SJSA1 (cell line): ENCODE measurements at places on chromosomes 3 and 15.
A peak's percentile ranks its signal among the peaks of the same experiment; 100 is the strongest.

GRCh38 chr3:25339225-25339624, 88.8 kb upstream of the RARB start:
- no peak overlapping the region for H3K27ac ChIP-seq
- H3K4me1 ChIP-seq = peaks cover 13% of the 10 kb centered on the region
- no peak overlapping the region for H3K4me3 ChIP-seq
- no peaks in the 10 kb centered on the region for H3K27me3 ChIP-seq
- no peak for DNase-seq

- peak overlapping the region; percentile 39 for H3K4me3 ChIP-seq
- peak; percentile 39 for DNase-seq
- peaks cover 64% of the 10 kb centered on the region for H3K27me3 ChIP-seq
Observed at GRCh38 chr3:98732286-98733052, 30.7 kb upstream of the ST3GAL6 start.

- peaks cover 10% of the 10 kb centered on the region for H3K4me1 ChIP-seq
- no peak for DNase-seq
- H3K27me3 ChIP-seq = peaks cover 46% of the 10 kb centered on the region
- H3K36me3 ChIP-seq = no peaks in the 10 kb centered on the region
- H3K27ac ChIP-seq = no peak overlapping the region
- H3K4me3 ChIP-seq = no peak overlapping the region
Observed at GRCh38 chr15:68580883-68581155, 2.0 kb downstream of the CORO2B start.

DNA sequence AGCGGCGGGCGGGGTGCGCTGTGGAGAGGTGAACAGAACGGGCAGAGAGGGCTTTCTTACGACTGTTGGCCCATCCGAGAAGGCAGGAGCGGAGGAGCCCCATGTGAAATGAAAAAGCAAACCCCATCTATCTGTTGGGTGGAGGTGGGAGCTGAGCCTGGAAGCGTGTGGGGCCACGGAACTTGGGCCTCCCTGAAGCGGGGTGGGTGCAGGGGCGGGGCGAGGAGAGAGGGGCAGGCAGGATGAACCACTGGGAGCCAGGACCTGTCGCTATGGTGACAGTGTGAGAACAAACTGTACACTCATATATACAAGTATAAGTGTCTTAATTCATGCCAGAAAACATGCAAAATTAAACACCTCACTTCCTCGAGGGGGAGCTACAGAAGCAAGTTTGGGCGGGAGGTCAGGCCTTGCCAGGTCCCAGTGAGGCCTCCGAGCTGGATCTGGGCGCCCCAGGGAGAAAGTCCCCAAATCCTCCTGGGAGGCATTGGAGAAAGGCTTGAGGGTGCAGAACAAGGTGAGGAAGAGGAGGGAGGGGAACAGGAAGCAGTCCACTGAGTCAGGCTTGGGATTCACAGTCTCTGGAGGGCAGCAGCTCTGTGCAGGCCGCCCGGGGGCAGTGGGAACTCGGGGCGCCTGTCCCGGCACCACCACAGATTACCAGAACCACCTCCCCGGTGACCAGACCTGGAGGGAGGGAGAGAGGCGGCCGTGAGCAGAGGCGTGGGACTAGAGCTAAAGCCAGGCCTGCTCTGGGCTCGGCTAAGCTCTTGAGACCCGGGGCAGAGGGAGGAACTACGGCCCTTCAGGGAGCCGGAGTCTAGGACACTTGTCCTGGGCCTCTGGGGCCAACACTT, 34.8 kb downstream of the RBPMS2 start:
- no peak overlapping the region for H3K4me3 ChIP-seq
- H3K4me1 ChIP-seq = no peaks in the 10 kb centered on the region
- DNase-seq = no peak

DNA sequence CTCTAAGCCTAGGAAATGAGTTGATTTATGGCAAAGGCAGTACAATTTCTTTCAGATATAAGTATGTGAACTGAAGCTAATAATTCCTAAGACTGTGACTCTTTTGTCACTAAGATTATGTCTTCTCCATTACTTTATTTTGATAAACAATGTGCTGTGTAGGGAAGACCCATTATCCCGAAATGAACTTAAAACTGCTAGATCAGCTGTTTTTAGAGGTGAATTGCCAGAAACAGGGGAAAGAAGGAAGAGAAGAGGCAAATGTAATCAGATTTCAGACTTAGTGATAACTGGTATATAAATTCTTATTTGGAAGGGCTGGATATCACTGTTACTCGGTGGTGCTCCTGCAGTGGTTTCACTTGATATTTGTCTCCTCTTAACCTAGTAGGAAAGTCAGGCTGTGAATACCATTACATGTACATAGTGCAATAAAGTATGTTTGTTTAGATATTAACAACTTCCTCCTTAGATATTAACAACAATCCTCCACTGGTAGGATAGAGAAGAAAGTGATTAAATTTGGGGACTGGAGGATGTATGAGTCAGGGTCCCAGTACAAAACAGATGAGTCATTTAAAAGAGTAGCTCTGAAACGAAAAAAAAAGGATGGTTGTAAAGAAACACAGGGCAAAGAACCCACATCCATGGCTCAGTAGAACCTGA, 338.5 kb upstream of the KCNH8 start:
- H3K4me1 ChIP-seq = no peaks in the 10 kb centered on the region
- H3K27me3 ChIP-seq = no peaks in the 10 kb centered on the region
- peak; percentile 0 for DNase-seq
- H3K4me3 ChIP-seq = no peak overlapping the region

DNA sequence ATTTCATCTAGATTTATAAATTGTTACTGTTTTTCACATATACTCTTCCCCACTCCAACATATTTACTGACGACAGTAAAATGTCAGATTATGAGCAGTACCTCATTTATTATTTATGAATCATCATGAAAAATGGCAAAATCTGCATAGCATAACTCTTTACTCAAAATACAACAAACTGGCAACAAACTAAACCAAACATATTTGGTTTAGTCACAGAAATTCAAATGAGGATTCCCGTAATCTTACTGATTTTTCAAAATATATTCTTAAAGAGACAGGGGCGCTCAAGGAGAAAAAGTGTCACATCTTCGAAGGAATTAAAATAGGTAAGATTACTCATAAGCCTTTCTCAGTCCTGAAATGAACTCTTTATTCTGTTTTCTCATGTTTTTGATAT, 3.0 kb upstream of the GPR87 start:
- no peak for DNase-seq
- H3K27ac ChIP-seq = no peak overlapping the region
- H3K4me3 ChIP-seq = no peak overlapping the region
- no peaks in the 10 kb centered on the region for H3K36me3 ChIP-seq
- H3K4me1 ChIP-seq = peaks cover 23% of the 10 kb centered on the region
- H3K27me3 ChIP-seq = no peaks in the 10 kb centered on the region

DNA sequence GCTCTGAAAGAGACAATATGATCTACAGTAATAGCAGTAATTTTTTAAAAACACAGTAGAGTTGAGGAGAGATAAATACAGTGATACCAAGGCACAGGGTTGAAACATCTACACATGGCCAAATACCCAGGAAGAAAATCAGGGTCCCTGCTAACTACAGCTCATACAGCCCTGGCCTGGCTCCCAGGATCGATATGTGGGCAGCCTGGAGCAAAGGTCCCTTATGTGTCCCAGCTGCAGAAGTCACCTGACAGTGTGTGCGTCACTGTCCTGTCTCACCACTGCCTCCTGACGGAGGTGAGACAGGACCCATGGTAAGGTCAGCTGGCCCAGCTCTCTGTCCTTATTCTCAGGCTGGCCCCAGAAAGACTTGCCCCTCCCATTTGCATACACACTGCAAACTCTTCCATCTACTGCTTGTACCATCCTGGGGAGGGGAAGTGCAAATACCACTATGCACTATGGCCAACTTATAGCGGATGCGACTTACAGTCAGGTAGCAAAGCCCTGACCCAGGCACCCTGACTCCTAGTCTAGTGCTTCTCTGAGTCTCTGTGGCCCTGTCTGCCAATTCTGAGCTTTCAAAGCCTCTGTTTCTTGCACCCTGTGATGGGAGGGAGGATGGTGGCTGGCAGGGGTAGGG, 22.0 kb upstream of the BCL2L10 start:
- H3K27me3 ChIP-seq = no peaks in the 10 kb centered on the region
- peaks cover 36% of the 10 kb centered on the region for H3K4me1 ChIP-seq
- no peak overlapping the region for H3K4me3 ChIP-seq
- peaks cover 44% of the 10 kb centered on the region for H3K36me3 ChIP-seq
- no peak overlapping the region for H3K27ac ChIP-seq

DNA sequence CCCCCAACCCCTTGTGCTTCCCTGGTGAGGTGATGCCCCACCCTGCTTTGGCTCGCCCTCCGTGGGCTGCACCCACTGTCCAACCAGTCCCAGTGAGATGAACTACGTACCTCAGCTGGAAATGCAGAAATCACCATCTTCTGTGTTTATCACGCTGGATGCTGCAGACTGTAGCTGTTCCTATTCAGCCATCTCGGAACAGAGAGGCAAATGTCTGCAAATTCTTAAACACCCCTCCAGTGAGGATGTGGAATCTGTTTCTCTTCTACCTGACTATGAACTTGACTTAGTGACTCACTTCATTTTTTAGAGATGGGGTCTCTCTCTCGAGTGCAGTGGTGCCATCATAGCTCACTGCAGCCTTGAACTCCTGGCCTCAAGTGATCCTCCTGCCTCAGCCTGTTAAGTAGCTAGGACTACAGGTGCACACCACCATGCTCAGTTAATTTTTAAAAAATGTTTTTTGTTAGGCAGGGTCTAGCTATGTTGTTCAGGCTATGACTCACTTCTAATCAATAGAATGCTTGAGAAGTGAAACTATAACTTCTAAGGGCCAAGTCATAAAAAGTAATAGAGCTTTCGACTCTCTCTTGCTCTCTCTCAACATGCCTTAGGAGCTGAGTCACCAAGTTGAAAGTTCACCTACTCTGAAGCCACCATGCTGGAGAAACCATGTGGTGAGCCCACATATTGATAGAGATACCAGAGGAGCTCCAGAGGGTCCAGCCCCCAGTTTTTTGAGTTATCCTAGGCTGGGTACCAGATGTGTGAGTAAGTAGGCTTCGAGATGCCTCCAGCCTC, 11.5 kb upstream of the PARP14 start:
- no peak overlapping the region for H3K4me3 ChIP-seq
- peak; percentile 3 for DNase-seq
- no peaks in the 10 kb centered on the region for H3K27me3 ChIP-seq

DNA sequence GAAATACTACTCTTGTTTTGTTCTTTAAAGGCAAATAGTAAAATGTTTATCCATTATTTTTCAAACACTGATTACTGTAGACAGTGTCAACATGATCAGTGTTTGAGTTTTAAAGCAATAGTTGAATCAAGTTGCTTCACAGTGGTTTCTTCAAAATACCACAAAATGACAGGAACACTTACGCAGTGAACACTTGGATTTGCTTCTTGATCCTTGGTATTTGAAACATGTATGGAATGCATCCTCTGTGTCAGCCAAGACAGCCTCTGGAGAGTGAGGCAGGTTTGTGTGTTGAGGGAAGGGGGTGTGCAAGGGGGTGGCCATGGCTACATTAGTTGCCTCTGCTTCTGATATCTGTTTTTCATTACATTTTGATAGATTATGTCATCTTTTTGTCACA, 413.0 kb downstream of the RBMS3 start:
- H3K36me3 ChIP-seq = peaks cover 3% of the 10 kb centered on the region; the same call in 1 of the 2 replicates
- H3K4me3 ChIP-seq = no peak overlapping the region
- H3K27me3 ChIP-seq = no peaks in the 10 kb centered on the region
- peak overlapping the region; percentile 96 for H3K27ac ChIP-seq
- H3K4me1 ChIP-seq = peaks cover 61% of the 10 kb centered on the region

DNA sequence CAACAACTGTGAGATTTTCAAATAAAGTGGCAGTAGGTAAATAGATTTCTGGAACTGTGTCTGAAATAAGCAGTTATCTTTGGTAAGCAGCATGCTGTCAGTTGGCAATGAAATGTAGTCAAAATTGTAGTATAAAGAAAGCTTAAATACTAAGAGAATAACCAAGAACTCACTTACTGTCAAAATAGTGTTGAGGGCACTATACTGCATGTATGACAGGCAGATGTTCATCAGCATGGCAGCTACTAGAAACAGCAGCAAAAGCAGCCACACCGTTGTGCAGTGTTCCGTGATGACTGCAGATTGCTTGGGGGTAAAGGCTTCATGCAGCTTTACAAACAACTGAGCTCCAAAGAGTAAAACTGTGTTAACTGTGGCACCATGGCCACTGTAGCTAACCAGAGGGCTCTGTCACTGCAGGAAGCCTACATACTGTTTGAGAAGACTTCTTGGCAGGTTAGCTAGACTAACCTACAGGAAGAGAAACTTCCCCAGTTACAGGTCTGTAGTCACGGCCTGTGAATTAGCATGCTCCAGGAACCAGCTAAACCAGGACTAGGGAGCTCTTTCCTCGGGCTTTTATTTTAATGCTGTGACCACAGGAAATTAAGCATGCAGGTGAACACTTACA, 459.7 kb downstream of the TBL1XR1 start:
- H3K27me3 ChIP-seq = no peaks in the 10 kb centered on the region
- H3K27ac ChIP-seq = no peak overlapping the region
- DNase-seq = no peak
- H3K36me3 ChIP-seq = no peaks in the 10 kb centered on the region
- H3K4me3 ChIP-seq = no peak overlapping the region
- peaks cover 39% of the 10 kb centered on the region for H3K4me1 ChIP-seq

DNA sequence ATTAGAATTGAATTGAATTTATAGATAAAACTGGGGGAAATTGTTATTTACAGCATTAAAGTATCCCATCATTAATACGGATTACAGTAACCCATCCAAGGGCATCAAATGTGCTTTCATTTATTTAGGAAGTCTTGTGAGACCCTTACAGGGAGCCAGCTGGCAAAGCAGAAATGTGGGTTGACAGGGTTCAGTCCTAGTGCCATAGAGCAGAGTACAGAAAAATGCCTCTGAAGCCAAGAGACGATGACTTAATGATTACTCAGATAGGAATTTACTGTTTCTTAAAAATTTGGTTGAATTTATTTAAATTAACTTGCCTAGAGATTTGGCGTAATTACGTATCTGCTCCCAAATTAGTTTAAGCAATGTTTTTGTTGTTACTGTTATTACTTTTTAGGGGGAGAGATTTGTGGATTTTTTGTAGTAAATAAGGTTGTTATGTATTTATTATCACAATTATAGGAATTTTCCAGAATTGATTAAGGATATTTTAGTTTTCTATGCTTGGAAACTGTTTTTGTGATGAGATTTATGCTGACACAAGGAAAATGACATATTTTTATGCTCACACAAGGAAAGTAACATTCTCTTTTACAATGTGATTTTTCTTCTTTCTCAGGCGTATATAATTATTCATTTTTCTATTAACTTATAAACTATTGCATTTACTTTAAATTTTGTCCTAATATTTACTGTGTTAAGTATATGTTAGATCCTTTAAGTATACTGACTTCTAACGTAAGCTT, 152.0 kb downstream of the EPHA6 start:
- H3K4me1 ChIP-seq = no peaks in the 10 kb centered on the region
- H3K27me3 ChIP-seq = no peaks in the 10 kb centered on the region
- H3K27ac ChIP-seq = no peak overlapping the region
